ENCODE measurements at places on chromosomes 12 and 14.

GRCh38 chr12:64171715-64172114 is 50.4 kb downstream of the KICS2 start:
- no peak for DNase-seq

DNA sequence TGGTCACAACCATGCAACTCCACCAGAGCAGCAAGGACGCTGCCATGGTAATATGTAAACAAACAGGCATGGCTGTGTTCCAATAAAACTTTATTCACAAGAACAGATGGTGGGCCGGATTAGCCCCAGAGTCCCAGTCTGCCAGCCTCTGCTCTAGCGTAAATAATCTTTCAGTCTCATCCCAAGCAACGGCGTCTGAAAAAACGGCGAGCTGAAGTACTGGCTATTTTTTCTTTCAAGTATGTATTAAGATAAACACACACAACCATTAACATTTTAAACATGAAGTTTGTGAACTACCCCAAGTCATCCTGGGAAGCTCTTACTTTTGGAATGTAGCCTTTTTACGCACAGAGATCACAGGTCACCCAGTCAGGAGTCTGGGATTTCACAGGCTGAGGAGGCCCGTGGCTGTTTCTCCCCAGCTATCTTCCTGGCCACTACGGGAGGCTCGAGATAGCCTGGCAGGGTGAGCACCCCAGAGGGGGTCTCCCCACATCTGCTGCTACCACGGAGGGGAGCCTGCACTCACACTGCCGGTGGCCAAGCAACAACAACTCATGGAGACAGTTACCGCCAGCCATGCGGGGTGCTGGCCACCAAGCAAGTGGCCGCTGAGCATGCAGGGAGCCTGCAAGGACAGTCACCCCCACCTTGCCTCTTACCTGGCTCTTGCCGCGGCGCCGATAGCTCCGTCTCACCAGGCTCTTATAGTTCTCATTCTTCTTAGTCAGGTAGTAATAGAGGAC is 124.6 kb downstream of the RFLNA start:
- DNase-seq: no peak

DNA sequence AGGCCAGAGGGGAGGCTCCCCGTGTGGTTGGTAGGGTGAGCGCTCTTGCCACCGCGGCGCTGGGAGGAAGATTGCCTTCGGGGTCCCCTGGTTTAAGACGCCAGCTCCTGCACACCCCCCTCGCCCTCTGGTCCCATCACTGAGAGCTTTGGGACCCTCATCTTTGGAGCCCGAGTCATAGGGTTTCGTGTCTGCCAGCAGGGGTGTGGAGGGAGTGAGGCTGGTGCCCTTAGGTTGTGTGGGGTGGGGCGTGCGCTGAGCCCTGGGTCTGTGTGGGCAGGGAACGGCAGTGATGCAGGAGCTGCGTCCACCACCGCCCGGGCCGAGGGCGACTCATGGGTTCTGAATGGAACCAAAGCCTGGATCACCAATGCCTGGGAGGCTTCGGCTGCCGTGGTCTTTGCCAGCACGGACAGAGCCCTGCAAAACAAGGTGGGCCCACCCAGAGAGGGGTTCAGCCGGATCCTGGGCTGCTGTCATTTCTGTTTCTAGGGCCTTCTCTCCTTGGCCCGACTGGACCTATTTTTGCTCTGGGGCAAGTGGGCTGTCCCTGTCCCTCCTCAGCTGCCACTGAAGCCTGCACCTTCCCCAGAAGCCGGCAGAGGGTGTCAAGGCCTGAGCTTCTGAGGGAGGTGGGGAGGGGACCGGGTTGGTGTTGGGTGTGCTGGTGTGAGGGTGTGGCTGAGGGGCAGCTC is 12.1 kb downstream of the ACADS start:
- DNase-seq: no peak

DNA sequence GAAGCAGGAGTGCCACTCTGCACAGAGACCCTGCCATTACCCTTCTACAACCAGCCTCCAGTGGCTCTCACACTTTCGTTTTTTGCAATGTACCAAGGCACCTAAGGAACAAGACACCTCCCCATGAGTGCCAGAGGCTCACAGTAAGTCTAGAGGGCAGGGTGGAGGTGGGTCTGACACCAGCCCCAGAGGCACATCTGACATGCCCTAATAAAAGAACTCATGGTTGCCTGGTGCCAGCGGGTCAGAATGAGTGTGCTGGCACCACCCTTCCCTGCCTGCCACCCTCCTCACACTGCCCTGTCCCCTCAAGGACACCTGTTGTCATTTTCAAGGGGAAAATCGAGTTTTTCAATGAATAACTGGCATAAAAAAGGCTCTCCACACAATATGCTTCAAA is 161.2 kb downstream of the FOXN3 start:
- DNase-seq: no peak

DNA sequence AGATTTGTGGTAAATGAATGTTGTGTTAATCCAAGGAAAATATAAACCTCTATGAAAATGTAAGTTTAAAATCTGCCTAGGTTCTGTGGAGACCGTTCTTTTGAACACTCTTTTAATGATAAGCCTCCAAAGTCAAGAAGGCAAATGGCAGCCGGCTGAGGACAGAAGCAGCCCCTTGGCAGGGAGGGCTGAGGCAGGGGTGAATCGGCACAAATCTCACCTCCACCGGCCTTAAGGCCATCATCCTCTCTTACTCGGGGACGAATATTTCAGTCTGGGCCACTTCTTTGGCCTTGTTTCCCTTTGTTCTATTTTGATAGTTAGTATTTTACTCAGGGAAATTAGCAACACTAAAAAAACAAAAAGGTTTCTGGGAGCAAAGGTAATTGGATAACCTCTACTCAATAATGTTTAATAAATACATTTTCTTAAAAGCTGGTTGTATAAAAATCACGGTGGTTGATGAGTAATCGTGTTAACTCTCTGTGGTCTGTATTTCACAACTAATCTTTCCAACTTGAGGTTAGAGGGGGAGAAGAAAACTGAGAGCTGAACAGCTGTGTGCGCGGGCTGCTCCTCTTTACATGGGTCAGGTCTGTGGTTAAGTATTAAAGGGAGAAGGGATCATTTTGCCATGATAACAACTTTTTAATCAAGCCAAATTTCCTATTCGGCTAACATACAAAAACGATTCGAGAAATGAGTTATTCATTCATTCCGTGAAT is 18.6 kb downstream of the LGMN start:
- no peak for DNase-seq

DNA sequence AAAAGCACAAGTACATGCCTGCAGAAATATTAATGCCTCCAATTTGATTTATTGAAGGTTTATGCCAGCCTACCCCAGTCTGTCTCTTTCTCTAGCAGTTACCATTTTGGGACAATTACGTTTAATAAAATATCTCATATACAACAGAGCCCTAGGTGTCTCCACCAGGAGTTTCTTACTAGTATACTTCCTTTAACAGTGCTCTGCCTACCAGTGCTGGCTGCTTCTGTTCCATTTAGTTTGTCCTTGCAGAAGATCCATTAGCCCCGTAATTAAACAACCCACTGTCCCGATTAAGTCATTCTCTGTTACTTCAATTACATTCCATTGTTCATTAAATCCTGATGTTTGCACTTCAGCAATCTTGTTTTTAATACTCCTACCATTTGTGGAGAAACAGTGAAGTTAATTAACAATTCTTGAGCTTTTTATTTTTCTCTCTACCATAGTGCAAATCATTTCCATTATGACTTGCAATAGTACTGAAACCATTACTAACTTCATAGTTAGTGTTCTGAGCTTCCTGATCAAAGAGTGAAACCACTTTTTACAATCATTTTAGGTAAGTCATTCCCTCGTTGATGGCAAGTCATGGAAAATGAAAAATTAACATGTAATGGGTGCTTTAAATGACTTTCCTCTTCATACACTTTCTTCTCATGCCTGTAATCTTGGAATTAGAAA is 121.1 kb downstream of the PLXNC1 start:
- no peak for DNase-seq

DNA sequence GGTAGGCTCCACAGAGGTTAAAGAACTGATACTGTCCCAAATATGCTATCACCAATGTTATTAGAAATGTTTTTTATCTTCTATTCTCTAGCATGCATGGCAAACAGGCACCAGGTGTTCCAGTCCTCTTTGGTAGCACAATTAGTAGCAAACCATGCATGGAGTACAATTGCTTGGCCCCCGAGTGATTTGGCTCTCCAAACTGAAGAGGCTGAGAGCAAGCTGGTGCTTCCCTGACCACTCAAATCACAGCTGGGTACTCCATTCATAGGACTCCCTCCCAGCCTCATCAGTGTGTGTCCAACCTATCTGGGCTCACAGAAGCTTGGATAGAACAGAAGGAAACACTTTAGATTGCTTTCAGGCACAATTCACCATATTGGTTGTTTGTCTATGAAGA is 93.4 kb downstream of the DIO2 start:
- DNase-seq: no peak

DNA sequence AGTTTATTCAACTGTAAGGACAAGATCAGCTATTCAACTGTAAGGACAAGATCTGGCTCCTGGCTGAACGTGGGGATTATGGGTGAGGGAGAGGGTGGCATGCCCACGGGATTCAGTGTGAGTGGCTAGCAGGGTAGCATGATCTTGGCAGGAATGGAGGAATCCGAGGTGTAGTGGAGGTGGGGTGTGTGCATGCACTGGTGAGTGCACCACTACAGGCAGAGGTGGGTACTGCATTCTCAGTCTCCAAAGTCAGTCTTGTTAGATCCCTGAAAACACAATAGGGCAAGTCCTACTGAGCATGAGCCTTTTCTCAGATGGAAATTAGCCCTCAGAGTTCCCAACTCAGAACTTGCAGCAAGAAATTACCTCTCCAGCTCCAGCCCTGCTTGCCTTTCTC is 32.2 kb upstream of the DCD start:
- no peak for DNase-seq

DNA sequence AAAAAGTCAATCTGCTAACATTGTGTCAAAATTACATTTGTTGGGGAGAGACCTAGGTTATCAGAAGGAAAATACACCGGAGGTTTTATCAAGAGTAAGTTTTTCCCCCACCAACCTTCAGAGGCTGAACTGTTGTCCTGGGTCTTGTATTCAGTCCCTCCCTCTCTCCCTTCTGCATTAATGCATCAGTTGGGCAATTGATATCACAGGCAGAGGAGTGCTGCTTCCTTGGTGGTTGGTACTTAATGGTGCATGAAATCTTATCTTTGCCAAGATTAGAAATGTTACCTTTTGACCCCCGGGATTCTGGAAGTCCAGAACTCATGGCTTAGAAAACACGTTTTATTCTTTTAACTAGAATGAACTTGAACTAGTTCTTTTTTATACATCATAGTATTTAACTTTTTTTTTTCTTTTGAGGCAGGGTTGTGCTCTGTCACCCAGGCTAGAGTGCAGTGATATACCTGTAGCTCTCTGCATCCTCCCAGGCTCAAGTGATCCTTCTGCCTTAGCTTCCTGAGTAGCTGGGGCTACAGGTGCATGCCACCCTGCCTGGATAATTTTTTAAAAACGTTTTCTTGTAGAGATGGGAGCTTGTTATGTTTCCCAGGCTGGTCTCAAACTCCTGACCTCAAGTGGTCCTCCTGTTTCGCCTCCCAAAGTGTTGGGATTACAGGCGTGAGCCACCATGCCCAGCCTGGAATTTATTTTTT is 4.9 kb downstream of the PCBP2 start:
- DNase-seq: no peak

- no peak for DNase-seq
Measured at GRCh38 chr12:119649202-119649808, 18.6 kb upstream of the PRKAB1 start.
